Effector memory CD8-positive, alpha-beta T cell (primary cell): ENCODE measurements at places on chromosomes 13 and 19.

GRCh38 chr19:53826876-53827275 lies 2.8 kb upstream of the NLRP12 start:
- no peak for DNase-seq

GRCh38 chr13:30882026-30882850 lies 23.8 kb upstream of the MEDAG start:
- DNase-seq, result no peak

GRCh38 chr19:7516333-7516732 lies 430 bp downstream of the ZNF358 start:
- DNase-seq, result no peak

DNA sequence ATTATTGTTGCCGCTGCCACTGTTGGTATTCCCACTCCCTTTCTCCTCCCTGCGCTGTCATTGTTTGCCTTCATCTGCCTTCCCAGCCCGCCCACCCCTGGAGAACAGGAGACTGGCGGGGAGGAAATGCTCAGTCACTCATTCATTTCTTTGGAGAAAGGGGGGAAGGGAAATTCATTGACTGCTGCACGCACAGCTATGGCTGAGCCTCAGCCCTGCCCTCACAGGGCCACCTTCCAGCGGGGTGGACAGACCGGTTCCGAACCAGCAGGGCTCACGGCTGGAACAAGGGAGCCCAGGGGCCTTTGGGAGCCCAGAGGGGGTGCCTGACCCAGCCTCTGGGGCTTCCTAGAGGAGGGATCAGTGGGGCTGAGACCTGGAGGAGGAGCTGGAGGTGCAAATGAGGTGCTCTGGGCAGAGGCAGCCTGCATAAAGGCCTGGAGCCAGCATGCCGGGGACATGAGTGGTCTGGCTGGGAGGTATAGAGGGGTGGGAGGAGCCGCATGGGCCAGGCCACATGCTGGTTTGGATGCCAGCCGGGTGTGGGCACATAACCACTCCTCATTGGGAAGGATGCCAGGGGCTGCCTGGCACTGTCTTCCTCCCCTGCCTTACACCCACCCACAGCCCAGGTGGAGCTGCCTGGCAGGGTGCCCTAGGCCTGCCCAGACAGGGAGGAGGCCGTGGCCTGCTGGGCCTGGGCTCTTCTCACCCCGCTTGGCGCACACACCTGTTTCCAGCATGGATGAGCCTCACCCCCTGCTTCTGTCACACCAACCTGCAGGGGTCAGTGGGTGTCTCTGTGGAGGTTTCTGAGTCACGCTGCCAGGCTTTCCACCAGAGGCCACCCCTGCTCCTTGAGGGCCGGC lies 26.8 kb downstream of the PPP5C start:
- no peak for DNase-seq

DNA sequence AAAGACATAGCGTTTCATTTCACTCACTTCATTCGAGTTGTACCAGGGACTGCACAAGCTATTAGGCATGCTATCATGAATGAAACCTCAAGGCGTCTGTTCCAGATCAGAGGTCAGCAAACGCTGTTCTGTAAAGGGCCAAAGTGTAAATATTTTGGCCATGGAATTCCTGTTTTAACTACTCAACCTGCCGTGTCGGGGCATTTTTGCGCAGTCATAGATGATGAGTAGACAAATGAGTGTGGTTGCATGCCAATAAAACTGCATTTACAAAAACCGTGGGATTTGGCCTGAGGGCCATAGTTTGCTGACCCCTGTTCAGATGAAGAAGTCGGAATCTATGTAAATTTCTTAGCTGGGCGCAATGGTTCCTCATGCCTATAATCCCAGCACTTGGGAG lies 6.5 kb downstream of the INSR start:
- DNase-seq, result no peak

DNA sequence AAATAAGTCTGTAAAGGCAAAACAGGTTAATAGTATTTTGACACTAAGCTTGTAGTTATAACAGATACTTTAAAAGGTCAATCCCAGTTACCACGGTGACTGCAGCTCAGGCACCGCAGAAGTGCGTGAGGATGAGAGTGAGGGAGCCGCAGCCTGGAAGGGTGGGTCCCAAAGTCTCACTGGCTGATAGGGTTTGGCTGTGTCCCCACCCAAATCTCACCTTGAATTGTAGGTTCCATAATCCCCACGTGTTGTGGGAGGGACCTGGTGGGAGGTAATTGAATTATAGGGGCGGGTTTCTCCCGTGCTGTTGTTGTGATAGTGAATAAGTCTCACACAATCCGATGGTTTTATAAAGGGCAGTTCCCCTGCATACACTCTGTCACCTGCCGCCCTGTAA lies 40.0 kb upstream of the GAS6 start:
- DNase-seq, result no peak
